MG63 (cell line): ENCODE measurements at places on chromosomes 5 and 9.

DNA sequence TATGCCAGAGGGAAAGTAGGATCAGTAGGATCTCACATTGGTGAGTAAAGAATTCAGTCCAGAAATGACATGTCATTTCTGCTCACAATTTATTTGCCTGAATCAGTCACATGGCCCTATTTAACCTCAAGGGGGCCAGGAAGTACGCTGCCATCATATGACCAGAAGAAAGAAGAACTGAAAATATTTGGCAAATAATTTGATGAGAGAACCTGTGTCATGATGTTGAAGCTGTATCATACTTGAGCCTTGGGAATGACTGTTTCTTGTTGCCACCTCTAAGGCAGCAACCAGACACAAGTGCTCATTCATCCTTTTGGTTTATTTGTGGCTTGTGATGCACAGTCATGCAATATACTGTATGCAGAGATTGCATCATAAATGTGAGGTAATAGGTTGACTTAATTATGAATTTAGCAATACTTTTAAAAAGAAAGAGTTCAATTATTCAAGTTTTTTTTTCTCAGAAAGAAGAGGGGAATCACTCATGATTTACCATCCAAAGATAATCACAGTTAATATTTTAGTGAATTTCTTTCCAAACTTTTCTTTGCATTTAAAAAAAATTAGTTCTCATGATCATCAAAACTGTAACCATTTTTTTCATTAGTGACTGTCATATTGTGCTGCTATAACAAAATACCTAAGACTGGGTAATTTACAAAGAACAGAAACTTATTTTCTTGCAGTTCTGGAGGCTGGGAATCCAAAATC, 8.2 kb upstream of the ZFYVE16 start:
- DNase-seq = no peak

DNA sequence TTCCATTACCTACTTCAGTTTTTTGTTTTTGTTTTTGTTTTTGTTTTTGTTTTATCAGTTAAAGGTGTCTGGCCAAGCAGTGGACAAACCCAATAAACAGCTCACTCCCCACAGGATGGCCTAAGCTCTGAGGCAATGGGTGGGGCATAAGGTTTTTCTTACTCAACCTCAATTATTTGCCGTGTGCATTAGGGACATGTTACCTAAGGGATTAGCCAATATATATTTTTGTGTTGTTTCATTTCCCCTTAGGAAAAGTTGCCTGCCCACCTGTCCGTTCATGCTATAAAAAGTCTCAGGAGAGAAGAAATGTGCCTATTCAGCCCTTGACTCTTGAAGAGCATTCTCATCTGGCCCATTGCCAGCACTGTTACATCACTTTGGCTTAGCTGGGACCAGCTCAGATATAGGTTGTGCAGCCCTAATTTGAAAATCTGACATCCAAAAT, 7.3 kb downstream of the SH3RF2 start:
- peak; percentile 60 for DNase-seq

DNA sequence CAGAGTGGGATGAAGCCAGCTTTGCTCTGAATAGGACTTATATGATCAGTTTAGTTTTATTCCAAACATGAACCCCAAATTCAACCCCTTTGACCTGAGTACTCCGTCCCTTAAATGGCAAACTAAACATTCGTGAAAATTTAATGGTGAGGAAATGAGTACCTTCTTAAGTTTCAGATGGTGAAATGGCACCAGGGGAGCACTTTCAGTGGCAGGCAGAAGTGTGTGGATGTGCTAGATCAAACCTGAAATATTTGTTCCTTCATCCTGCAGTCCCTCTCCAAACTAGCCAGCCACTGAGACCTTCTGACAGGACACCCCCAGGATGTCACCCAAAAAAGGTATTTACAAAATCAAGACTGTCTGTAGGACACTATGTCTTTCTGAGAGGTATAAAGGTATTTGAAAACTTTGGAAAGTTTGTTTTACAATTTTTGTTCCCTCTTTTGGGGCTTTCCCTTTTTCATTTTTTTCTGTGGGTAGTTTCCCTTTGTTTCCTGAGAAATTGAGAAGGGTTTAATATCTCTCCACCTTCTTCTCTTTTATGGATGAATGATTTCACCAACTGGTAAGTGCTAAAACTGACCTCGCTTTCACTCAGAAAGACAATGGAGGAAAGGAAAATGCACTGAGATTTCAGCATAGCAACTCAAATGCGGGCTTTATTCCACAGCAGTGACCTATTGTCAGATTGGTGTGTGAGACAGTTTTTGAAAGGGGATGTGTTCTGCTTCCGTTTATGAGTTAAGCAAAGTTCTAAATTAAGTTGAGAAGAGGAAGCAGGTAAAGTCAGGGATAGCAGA, 127.1 kb downstream of the TMC1 start:
- DNase-seq = no peak

DNA sequence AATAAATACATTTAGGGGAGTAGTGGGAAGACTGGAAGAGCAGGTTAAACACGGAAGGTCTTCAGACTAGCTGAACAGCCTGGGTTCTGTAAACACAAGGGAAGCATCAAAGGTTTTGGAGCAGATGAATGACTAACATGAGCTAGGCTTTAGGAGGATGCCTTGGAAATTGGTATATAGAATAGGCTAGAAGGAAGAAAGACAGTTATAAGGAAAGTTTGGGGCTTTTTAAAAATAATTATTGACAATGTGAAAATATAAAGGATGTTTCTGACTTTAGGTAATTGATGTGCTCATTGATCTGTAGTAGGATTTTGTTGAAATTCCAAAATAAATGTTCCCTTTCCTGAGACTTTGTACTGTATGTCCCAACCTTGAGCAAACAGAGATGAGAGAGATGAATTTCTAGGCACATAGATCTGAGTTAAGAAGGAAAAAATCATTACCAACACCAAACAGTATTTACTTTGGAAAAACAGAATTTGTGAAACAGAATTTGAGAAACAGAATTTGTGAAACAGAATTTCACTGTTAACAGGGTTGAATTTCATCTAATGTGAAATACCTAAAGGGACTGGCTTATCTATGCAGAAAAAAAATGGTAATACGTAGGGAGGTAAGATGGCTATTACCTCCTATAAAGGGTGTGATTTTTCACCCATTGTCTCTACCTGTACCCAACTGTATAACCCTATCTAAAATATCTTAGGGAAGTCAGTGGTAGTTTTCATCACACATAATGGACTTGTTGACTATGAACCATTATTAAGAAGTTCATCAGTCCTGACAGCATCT, 28.8 kb downstream of the SKP2 start:
- no peak for DNase-seq

DNA sequence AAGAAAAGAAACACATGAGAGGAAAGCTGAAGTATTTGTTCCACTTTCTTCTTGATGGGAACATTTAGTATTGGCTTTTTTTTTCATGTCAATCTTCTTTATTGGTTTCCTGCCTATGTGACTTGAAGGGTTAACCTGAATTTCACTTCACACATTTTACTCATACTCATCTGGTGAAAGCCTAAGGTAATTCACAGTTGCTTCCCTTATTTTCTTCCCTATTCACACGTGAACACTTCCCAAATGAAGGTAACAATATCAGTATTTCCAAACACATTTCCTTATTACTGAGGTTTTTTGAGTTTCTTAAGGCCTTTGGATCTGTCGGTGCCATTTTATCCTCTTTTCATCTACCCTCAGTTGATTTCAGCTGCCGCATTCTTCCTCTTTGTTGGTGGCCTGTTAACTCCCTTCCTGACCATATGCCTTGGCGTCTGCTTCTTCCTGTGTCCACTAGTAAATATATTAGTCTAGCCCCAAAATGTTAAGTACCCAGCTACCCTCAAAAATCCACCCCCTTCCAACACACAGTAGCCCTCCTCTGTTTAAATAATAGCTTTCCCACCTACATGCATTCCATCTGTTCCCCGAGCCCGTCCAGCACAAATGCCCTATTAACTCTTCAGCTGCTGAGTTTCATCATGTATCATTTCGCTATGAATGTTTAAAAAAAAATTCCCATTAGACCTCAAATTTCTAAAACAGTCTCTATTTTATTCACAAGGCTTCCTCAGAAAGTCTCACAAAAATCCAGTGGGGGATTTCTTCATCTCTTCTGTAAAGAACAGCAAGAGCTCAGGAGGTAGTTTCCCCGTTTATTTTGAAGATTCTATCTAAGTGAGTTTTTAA, 97.3 kb downstream of the USP20 start:
- DNase-seq = no peak

DNA sequence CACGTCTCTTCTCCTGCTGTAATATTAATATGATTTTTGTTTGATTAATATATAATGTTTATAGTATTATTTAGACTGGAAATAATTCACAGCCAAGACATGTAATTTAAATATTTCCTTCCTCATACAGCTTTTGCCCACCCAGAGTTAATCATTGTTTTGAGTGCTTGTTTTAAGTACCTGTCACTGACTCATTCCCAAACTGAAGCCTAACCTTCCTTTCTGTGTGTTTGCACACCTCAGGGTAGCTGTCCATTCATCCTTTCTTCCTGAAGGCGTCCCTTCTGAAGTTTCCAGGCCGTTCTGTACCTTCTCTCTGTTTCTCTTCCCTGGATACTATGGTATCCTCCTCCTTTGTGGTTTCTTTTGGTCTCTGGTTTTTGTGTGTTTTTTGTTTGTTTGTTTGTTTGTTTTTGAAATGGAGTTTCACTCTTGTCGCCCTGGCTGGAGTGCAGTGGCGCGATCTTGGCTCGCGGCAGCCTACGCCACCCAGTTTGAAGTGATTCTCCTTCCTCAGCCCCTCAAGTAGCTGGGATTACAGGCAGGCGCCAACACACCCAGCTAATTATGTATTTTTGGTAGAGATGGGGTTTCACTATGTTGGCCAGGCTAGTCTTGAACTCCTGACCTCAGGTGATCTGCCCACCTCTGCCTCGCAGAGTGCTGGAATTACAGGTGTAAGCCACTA, 312.4 kb downstream of the DOCK8 start:
- DNase-seq = no peak

DNA sequence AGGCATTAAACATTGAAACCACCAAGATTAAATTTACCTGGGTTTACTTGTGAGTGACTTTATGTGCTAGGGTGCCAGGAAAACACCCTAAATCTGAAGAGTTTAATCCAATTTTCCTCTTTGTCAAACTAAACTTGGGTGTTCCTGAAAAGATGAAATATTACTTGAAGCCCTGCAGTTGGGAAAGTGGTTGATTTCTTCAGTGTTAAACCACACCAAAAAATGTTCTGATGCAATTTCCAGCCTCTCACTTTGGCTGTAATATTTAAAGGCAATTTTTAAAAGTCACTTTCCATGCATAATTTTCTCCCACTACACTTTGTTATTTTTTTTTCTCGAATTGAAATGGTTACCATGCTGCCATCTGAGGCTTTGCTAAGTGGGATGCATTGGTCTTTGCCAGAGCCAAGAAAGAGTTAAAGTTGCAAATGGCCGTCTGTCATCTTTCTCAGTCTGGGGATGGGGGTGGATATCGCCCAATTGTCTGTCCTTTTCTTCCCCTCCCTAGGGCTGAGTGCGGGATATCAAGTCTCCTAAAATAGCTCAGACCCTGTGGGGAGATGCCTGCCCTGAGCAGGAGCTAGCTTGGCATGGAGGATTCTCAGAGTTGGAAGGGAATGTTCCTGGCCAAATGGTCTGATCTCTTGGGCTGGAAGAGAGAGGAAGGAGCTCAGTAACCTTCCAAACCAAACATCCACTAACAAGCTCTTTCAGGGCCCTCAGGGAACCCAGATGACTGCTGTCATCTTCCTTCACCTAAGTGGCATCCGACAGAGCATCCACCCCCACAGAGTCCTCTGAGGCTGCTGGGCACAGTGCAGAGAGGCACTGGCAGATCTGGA, 13.6 kb upstream of the SHB start:
- DNase-seq = no peak

DNA sequence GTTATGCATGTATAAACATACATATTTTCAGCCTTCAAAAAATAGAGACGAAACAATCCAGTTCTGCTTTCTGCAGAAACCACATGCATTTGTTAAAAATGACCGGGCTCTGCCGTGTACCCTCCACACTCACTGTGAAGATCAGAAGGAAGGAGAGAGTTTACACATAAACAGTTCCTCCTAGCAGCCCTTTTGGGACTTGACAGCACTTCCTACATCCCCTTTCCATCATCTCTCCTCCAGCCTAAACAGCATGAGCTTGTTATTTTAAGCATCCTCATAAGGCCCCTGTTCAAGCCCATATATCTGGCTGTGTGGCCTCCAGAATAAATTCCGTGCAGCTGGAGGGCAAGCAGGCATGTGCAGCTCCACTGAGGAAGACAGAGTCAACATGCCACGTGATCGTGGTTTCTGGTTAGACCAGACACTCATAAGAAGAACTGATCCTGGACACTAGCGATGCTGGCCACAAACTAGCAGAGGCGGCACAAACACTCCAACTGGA, 42.2 kb downstream of the NIPAL4 start:
- no peak for DNase-seq

DNA sequence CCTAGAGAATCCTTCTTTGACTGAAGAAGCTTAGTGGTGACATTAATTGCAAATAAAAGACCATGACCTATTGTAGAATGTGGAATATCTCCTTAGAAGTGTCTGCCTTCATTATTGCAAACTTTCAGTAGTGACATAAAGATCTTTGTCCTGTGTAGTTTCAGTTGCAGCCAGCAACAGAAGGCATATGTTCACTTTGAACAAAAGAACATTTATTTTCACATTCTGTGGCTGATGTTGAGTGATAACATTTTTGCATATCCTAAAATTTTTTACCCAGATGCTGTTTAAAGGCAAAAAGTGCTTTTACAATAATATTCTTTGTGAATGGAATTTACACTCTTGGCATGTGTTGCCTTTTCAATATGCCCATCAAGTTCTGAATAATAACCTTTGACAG, 165.9 kb downstream of the TMC1 start:
- no peak for DNase-seq

- no peak for DNase-seq
Measured at GRCh38 chr9:137316012-137316981, 14.2 kb upstream of the NRARP start.

- peak; percentile 20 for DNase-seq
Measured at GRCh38 chr5:45507178-45507577, 189.0 kb downstream of the HCN1 start.

GRCh38 chr5:77607324-77607723, 31.2 kb downstream of the OTP start:
- no peak for DNase-seq

GRCh38 chr5:67643536-67643935, 446.9 kb upstream of the CD180 start:
- no peak for DNase-seq

DNA sequence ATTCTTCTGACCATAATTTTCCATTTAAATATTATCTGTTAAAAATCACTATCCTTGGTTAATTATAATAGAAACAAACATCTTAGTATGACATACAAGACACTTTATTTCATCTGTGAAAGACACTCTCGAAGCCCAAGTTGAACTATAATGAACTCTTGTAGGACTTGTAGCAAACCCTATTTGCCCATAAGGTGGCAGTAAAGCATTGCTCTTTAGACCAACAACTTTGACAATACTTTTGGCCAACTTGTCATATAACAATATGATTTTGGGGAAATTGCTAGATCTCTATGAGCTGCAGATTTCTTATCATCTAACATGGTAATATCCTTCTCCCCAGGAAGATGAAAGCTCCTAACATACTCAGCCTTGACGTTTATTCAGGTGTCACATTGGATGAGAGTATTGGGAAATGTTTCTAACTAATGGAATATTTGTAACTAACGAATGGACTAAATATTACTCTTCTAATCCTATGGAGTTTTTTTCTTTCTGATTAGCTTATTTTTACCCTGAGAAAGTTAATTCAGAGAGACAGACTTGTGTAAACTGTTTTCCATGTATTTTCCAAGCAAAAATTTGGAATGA, 11.0 kb downstream of the SPINK14 start:
- DNase-seq = no peak

- DNase-seq = no peak
Measured at GRCh38 chr5:76978869-76979268, 26.0 kb downstream of the CRHBP start.
